ENCODE measurements at places on chromosomes 4 and X.

DNA sequence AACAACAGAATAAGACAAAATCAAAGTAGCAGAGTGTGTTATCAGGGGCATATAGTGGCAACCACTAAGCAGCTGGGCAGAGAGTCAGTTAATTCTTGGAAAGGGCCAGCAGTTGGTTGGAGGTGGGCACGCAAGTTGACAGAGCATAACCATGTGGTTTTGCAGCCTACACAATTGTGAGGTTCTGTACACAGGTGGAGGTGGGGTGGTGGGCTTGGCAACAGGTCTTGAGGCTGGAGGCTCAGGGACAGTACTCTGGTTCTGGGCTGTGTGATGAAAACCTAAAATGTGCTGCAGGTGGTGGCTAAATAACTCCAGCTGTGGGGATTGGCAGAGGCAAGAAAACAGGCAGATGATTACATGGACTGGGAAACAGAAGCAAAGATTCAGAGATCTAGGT, 1112.7 kb downstream of the PDHA2 start:
- DNase-seq = no peak

DNA sequence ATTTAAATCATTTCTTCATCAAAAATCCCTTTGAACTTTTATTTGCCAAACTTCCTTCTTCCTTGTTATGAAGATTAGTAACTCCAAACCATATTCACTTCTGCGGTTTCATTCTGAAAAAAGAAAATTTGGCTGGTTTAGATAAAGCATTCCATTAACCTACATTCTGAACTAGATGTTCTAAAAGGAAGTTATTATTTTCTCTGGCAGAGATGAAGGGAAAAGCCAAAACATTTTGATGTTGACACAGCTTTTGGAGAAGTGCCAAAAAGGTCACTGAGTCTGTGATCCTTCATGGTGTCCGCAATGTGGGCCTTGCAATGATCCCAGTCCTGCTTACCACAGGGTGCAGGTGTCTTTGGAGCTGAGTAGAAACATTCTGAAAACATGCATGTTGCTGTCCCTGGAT, 36.0 kb downstream of the CXCL8 start:
- no peak for DNase-seq

DNA sequence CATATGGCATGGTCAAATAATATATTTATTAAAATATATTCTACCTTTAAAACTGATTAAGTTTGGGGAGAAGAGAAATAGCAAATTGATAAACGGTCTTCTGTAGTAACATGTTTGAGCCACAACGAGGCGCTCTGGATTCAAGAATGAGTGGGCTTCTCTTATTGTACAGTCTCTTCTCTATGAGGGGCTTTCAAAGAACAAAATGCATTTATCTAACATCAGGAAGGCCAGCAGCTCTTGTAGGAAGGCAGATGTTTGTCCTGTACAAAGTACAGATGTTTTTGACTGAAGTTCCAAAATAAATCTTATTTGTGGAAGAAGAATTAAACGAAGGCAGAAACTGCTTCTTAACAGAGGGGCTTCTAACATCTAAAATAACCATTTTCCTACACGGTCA, 153.6 kb downstream of the RASL11B start:
- DNase-seq = no peak

DNA sequence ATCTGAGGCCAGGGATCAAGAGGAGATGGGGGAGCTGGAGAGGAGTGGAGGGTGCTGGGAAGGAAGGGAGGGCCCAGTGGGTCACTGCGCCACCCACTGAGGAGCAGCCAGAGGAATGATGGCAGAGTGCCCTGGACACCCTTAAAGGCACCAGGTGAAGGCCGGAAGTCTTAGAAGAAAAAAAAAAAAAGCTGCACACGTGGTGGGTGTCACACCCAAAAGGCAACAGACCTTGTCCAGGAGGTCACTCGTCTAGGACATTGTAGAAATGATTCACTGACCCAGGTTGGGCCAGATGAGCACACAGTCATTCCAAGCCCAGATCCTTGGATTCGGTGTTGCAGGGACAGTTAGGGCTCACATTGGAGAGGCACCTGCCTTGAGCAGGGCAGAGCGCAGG, 93.5 kb upstream of the TRIM2 start:
- DNase-seq = no peak

DNA sequence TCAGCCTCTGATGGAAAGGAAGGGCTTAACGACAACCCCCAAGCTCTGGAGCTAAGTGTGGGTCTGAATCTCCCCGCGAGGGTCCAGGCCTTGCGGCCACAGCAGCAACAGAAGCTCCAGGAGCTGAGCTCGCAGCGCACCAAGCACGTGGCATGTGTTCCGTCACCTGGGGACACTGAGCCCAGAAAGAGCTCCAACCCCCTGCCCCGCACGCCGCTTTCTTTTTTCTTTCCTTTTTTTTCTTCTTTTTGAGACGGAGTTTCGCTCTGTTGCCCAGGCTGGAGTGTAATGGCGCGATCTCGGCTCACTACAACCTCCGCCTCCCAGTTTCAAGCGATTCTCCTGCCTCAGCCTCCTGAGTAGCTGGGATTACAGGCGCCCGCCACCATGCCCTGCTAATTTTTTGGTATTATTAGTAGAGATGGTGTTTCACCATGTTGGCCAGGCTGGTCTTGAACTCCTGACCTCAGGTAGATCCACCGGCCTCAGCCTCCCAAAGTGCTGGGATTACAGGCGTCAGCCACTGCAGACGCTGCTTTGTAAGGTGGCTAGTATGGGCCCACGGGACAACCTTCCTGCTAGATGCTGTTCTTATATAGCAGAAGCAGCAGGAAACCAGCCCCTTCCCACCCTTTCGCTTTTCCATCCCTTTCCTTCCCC, 685 bp upstream of the TNIP2 start:
- no peak for DNase-seq

DNA sequence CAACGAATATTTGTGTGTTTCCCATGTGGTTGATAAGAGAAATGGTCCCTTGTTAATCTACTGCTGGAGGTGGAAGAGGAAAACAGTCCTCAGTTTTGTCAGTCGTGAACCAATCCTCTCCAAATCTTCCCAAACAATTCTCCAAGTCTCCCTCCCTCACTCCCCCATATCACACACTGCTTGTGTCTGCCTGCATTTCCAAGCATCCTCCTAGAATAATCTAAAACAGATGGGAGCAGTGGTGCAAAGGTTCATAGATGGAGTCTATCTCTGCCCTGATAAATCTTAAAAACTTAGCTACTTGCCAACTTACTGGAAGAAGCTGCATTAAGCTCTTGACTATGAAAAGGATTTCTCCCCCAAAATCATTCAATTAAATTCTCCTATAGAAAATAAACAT, 43.7 kb upstream of the SH3KBP1 start:
- no peak for DNase-seq

GRCh38 chr4:18684932-18685331, 663.4 kb upstream of the LCORL start:
- no peak for DNase-seq

All from omental fat pad (tissue), 4 donors.